ENCODE measurements at places on chromosomes 16 and 17. TPM values are rescaled to one million over a fixed set of nuclear protein-coding genes. Genes with fewer than 3 reads are reported as not detected.

GRCh38 chr17:27473190-27473747, 17.0 kb downstream of the KSR1 start:
- peaks cover 4% of the 10 kb centered on the region for H3K27me3 ChIP-seq
- no peak for DNase-seq
- no peak overlapping the region for H3K4me3 ChIP-seq
- peaks cover 50% of the 10 kb centered on the region for H3K4me1 ChIP-seq

- peak overlapping the region; percentile 95 for H3K27ac ChIP-seq
- peak overlapping the region; percentile 42 for H3K4me3 ChIP-seq
- no peaks in the 10 kb centered on the region for H3K36me3 ChIP-seq
- peaks cover 19% of the 10 kb centered on the region for H3K4me1 ChIP-seq
- DNase-seq = peak; percentile 77
These were observed 43.7 kb upstream of the TNRC6A start for GRCh38 chr16:24685539-24686432.

- H3K4me3 ChIP-seq = no peak overlapping the region
- H3K27me3 ChIP-seq = peaks cover 2% of the 10 kb centered on the region
- H3K4me1 ChIP-seq = peaks cover 10% of the 10 kb centered on the region
- peaks cover 42% of the 10 kb centered on the region for H3K36me3 ChIP-seq
- peak overlapping the region; percentile 94 for H3K27ac ChIP-seq
These were observed 22.8 kb downstream of the NUP85 start for GRCh38 chr17:75228305-75228704.

DNA sequence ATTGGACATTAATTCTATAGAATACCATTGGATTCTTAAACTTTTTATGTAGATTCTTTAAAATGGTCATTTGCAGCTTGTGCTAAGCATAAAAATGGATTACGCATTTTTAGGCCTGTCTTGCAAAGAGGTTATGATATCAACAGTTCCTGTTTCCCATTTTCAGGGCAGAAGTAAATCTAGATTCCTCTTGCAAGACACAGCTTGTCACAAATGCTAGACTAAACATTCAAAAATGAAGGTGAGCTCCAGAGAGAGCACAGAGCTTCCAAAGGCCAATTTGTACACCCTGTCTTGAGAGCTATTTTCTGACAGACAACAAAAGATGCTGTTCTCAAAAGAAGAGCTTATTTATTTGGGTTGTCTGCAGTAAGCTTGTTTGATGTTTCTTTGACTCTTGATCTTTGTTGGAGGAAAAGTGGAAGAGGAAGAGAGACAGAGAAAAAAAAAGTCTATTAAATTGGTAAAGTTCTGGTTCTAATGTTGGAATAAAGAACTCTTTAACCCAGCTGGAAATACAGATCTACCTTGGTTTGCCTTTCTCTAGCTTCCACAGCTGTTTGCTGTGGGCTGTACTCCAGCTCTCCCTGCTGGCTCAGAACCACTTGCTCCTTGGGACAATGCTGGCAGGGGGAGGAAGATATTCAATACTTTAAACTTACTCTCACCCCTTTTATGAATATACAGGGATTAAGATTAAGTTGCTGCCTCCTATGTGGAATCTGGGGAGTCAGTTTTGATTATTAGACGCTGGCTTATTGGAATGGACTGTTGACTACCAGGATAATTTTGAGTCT, 651.8 kb downstream of the CDH11 start:
- no peak overlapping the region for H3K27ac ChIP-seq
- H3K27me3 ChIP-seq = no peaks in the 10 kb centered on the region
- H3K36me3 ChIP-seq = no peaks in the 10 kb centered on the region
- no peak overlapping the region for H3K4me3 ChIP-seq
- DNase-seq = no peak

- peaks cover 6% of the 10 kb centered on the region for H3K36me3 ChIP-seq
- H3K4me1 ChIP-seq = peaks cover 15% of the 10 kb centered on the region
- H3K27me3 ChIP-seq = peaks cover 21% of the 10 kb centered on the region
- peak; percentile 99 for DNase-seq
- H3K4me3 ChIP-seq = no peak overlapping the region
These were observed 9.3 kb downstream of the CORO6 start for GRCh38 chr17:29613352-29613837.

GRCh38 chr17:56935461-56935860, 21.6 kb upstream of the TRIM25 start:
- H3K27ac ChIP-seq = no peak overlapping the region
- H3K4me1 ChIP-seq = no peaks in the 10 kb centered on the region
- H3K36me3 ChIP-seq = peaks cover 25% of the 10 kb centered on the region
- no peaks in the 10 kb centered on the region for H3K27me3 ChIP-seq
- no peak for DNase-seq

- H3K4me3 ChIP-seq = no peak overlapping the region
- DNase-seq = no peak
- H3K4me1 ChIP-seq = peaks cover 8% of the 10 kb centered on the region
These were observed 22.9 kb downstream of the CRAMP1 start for GRCh38 chr16:1635070-1635469.

DNA sequence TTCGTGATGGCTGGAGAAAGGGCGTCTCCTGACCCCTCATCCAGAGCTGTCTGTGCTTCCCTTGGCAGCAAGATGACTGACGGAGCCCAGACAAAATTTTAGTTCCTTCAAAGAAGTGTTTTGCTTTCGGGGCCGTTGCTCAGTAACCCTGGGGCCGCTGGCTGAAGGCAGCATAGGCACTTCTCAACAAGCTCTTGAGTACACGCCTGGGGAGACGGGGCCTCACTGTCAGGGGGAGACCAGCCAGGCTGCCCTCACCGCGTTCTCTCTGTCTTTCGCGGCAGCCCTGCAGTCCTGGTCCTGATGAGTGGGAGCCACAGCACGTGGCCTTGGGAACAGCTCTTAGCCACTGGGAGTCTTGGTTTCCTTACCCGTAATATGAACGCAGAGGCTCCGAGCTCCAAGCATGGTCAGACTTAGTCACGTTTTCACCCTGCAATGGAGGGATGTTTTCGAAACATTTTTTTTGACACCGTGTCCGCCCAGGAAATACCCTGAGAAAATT, 86.0 kb downstream of the IRF8 start:
- H3K27me3 ChIP-seq = peaks cover 13% of the 10 kb centered on the region
- DNase-seq = no peak
- H3K27ac ChIP-seq = no peak overlapping the region
- no peaks in the 10 kb centered on the region for H3K4me1 ChIP-seq

DNA sequence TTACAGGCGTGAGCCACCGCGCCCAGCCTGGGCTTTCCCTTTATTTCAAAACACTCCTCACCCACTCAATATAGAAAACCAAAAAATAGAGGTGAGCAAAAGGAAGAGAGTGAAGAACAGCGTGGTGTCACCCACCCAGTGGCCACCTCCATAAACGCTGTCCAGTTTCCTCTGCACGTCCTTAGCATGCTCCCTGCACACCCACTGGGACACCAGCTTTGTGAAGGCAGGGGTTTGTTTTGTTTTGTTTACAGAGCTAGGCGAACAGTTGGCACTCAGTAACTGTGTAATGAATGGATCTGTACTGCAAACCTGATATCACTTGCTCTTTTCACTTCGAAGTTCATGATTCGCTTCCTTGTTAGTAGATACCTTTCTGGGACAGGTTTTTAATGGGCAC, 73.0 kb downstream of the PRKCB start:
- peaks cover 4% of the 10 kb centered on the region for H3K27me3 ChIP-seq
- H3K4me3 ChIP-seq = no peak overlapping the region
- no peaks in the 10 kb centered on the region for H3K36me3 ChIP-seq
- no peak for DNase-seq
- H3K27ac ChIP-seq = no peak overlapping the region

Gene PTX4
- total RNA-seq = 0.21 TPM

DNA sequence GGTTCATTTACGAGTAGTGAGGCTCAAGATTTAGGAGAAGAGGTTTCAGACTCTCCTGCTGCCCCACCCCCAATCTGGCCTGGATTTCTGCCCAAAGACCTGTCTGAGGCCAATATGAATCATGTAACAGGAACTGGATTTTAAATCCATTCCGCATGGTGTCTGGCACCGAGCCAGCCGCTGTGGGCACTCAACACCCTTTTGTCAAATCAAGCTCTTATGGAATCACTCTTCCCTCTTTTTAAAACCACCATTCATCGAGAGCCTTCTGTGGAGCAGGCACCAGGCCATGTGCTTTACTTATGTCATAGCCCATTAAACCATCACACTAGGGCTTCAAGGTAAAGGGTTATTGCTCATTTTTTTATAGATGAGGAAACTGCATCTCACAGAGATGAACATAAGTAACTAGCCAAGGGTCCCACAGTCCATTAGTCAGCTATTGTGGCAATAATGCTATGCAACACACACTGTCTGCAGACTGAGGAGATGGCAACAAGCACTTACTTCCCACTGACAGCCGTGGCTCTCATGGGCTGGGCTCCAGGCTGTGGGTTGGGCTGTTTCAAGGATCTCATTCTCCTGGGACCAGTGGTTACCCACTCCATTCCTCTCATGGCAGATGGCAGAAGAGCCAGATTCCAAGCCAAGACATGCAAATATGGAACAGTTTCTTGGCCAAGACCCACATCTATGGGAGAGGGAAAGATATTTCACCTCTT, 93.6 kb downstream of the WSCD1 start:
- peaks cover 6% of the 10 kb centered on the region for H3K27me3 ChIP-seq
- DNase-seq = no peak
- peaks cover 21% of the 10 kb centered on the region for H3K4me1 ChIP-seq

Gene KIF19
- 48.1 TPM for total RNA-seq

DNA sequence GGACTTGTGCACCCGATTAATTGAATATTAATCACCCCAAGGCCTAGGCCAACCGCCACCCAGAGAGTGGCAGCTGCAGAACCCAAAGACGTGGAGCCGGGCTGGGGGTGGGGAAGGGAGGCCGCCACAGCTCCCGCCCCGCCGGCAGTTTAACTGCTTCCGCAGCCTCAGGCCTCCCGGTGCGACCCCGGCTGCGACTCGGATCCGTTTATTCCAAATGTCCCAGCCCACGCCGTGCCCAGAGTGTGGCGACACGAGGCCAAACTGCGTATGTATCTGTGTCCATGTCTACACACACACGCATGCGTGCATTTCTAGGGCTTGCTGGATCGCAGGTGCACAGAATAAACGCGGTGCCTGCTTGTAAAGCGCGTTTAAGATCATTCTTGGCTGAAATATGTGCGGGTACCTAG, 802 bp upstream of the TOB1 start:
- H3K4me1 ChIP-seq = peaks cover 25% of the 10 kb centered on the region
- peak overlapping the region; percentile 99 for H3K4me3 ChIP-seq
- DNase-seq = peak; percentile 72
- H3K27ac ChIP-seq = peak overlapping the region; percentile 100

DNA sequence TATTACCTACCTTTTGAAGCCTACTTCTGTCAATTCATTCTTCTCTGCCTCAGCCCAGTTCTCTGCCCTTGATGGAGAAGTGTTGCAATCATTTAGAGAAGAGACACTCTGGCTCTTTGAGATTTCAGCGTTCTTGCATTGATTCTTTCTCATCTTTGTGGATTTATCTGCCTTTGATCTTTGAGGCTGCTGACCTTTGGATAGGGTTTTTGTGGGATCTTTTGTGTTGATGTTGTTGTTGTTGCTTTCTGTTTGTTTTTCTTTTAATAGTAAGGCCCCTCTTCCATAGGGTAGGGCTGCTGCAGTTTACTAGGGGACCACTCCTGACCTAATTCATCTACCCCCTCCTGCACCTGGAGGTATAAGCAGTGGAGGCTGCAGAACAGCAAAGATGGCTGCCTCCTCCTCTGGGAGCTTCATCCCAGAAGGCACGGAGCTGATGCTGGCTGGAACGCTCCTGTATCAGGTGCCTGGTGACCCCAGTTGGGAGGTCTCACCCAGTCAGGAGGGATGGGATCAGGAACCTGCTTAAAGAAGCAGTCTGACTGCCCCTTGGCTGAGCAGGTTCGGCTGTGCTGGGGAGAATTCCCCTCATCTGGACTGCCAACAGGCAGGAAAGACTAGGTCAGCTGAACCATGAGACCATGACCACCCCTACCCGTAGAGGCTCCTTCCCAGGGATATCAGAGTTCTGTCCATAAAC, 28.0 kb downstream of the NFATC3 start:
- peak overlapping the region; percentile 0 for H3K4me3 ChIP-seq
- peaks cover 24% of the 10 kb centered on the region for H3K36me3 ChIP-seq
- H3K27ac ChIP-seq = no peak overlapping the region

DNA sequence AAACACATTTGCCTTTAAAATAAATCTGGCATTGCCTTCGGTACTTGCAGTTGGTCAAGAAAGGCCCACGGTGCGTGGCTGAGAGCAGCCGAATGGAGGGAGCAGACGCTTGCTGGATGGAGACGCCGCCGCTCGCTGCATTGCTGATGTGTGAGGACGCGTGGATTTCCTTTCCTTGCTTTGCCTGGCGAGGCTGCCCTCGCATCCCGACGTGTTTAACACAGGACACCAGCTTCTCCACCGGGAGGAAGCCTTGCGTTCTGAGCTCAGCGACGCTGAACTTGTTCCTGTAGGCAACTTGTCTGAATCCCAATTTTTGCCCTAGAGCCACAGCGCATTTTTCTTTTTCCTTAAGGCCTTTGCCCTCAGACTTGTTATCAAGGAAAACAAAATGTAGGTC, 45.8 kb downstream of the COX4I1 start:
- no peak for DNase-seq
- H3K27me3 ChIP-seq = peaks cover 2% of the 10 kb centered on the region
- H3K4me3 ChIP-seq = no peak overlapping the region
- no peak overlapping the region for H3K27ac ChIP-seq
- H3K4me1 ChIP-seq = no peaks in the 10 kb centered on the region
- no peaks in the 10 kb centered on the region for H3K36me3 ChIP-seq

- peak; percentile 86 for DNase-seq
- H3K36me3 ChIP-seq = no peaks in the 10 kb centered on the region
- no peaks in the 10 kb centered on the region for H3K4me1 ChIP-seq
- H3K4me3 ChIP-seq = no peak overlapping the region
- no peak overlapping the region for H3K27ac ChIP-seq
These were observed 8.9 kb downstream of the CALB2 start for GRCh38 chr16:71367241-71367976.

DNA sequence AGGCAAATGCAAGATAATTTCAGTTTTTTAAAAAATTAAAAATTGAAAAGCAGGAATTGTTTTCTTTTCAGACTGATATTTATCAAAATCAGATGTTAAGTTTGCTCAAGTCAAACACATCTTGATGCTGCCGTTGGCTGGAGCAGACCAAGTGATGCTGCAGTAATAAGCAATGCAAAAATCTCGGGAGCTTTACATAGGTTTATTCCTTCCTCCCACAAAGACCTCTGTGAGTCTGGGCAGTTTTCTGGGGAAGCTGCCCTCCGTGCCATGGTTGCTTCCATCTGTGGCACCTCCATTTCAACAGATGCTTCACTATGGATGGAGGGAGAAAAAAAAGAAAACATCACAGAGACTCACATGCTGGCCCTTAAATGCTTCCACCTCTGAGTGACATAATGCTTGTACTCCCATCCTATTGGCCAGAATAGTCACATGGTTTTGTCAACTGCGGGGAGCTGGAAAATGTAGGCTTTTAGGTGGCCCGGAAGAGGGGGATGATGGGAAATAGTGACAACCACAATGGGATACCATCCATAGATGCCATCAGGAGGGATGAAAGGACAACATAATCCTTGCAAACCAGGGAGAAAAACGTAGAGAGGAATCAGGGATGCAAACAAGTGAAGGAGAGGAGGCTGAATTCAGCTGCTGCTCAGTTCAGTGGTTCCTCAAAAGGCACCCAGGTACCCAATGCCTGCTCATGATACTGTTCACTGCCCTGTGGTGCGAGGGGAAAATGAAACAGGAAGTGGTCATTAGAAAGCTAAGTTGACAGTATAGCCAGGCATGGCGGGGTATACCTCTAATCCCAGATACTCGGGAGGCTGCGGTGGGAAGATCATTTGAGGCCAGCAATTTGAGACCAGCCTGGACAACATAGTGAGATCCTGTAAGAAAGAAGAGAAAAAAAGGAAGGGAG, 13.5 kb upstream of the ERCC4 start:
- H3K4me3 ChIP-seq = no peak overlapping the region
- no peak overlapping the region for H3K27ac ChIP-seq
